HepG2 (cell line): ENCODE measurements at places on chromosomes 1 and 21.

GRCh38 chr1:154968731-154969130, 1.8 kb downstream of the SHC1 start:
- H3K27me3 ChIP-seq, result no peaks in the 10 kb centered on the region
- H3K4me1 ChIP-seq, result peaks cover 77% of the 10 kb centered on the region
- H3K4me3 ChIP-seq, result peak overlapping the region; percentile 75
- no peak for DNase-seq

DNA sequence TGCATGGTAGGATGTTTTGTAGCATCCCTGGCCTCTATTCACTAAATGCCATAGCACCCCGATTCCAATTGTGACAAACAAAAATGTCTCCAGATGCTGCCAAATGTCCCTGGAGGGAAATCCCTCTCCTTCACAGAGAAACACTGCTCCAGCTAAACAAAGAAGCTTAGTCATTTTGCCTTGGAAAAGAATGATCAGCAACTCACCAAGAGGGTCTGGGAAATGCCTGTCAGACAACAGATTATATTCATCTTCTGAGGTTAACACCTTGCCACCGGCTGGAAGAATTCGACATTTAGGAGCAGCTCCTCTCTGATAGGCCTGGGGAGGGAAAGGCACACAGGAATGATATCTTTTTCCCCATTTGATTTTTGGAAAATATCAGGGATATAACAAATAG, 84.4 kb downstream of the NIBAN1 start:
- no peak for DNase-seq
- H3K27ac ChIP-seq, result no peak overlapping the region
- H3K4me3 ChIP-seq, result no peak overlapping the region
- no peaks in the 10 kb centered on the region; the same call in 1 of the 2 replicates for H3K27me3 ChIP-seq
- no peaks in the 10 kb centered on the region for H3K36me3 ChIP-seq
- H3K4me1 ChIP-seq, result no peaks in the 10 kb centered on the region

- no peaks in the 10 kb centered on the region for H3K36me3 ChIP-seq
- H3K4me3 ChIP-seq, result no peak overlapping the region
- DNase-seq, result no peak
- peaks cover 21% of the 10 kb centered on the region for H3K4me1 ChIP-seq
Observed at GRCh38 chr1:24169286-24169685, 17.8 kb downstream of the IFNLR1 start.

GRCh38 chr1:233376382-233377110, 49.0 kb downstream of the MAP3K21 start:
- no peak overlapping the region for H3K4me3 ChIP-seq
- H3K36me3 ChIP-seq, result no peaks in the 10 kb centered on the region
- no peak overlapping the region for H3K27ac ChIP-seq
- no peak for DNase-seq

GRCh38 chr21:46056450-46056903, 41.4 kb upstream of the COL6A2 start:
- H3K4me1 ChIP-seq, result no peaks in the 10 kb centered on the region
- no peak overlapping the region for H3K27ac ChIP-seq
- no peak overlapping the region for H3K4me3 ChIP-seq

DNA sequence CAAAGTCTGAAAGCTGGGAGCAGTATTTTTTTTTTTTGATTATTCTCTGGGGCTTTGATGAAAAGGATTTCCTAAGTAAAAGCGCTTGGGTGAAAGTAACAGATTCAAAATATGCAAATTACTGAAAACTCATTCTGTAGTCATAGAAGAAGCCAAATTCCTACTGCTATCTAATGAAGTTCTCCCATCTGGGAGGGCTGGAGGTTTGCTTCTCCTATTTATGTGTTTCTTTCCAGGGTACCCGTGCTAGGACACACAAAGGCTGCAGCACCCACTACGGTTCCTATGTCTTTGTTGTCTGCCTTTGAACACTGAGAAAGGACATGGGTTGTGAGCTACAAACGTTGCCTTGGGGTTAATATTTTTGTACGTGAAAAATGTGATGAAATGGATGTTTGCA, 324.7 kb upstream of the KAZN start:
- H3K4me1 ChIP-seq, result no peaks in the 10 kb centered on the region
- no peak overlapping the region for H3K4me3 ChIP-seq
- H3K36me3 ChIP-seq, result no peaks in the 10 kb centered on the region
- H3K27me3 ChIP-seq, result no peaks in the 10 kb centered on the region
- H3K27ac ChIP-seq, result no peak overlapping the region

DNA sequence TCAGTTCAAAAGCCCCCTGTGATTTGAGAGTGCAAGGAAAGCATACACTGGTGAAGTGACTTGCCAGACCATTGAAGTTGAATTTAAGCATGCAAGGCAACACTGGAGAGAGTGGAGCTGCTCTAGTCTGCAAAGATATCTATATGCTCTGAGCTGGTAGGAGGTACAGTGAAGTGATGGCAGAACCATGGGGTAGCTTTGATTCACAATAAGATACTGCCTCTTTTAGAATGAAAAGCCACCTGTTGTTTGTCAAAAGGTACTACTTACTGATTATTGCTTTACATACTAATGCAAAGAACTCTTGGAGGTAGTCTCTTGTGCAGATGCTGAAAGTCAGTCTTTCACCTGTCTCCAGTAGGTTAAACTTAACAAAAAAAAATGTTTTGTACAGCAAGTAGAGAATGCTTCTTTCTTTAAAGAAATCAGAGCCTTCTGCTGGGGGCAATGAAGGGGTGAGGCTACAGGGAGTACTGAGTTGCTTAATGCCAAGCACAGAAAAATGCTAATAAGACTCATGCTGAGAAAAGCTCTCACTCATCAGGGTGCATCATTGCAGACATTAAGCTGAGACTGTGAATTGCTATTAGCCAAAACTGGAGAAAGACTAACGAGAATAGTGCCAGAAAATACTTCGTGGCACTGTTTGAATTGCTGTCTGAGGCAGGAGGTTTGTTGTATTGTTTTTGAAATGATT, 1150.5 kb upstream of the TMPRSS15 start:
- H3K4me3 ChIP-seq, result no peak overlapping the region
- H3K27ac ChIP-seq, result no peak overlapping the region
- H3K4me1 ChIP-seq, result no peaks in the 10 kb centered on the region
- no peak for DNase-seq
- no peaks in the 10 kb centered on the region for H3K36me3 ChIP-seq

GRCh38 chr1:216183007-216183406, 240.2 kb downstream of the USH2A start:
- H3K4me1 ChIP-seq, result no peaks in the 10 kb centered on the region
- H3K27ac ChIP-seq, result no peak overlapping the region
- DNase-seq, result peak; percentile 13
- H3K27me3 ChIP-seq, result no peaks in the 10 kb centered on the region
- no peak overlapping the region for H3K4me3 ChIP-seq
